ENCODE measurements at places on chromosomes 6 and 20.

DNA sequence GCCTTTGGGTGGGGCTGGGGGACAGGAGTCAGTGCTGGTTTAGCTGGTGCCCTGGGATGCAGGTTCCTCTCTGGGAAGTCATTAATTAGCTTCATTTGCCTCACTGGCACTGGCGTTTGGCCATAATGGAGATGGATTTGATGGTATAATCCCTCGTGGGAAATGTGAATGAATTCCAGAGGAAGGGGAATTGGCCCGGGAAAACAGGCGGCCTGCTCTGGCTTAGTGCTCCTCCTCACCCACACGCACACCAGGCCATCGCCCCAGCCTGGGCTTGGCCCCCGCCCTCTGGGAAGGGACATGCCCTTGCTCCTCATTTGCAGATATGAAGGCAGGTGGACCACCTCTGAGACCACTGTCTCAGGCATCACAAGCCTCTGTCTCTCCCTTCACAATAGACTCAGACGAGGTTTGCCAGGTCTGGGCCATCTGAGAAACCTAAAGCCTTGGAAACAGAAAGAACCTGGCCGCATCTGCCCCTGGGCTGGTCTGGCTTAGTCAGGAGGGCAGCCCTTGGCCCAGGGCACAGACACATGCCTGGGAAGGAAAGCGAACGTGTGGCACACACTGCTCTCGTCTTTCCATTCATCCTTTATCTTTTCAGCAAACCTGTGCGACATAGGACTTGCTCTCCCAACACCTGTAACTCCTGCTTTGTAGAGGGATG, 199.2 kb upstream of the CDH4 start:
- DNase-seq = no peak

GRCh38 chr20:63709149-63709527, 1.3 kb downstream of the ZGPAT start:
- DNase-seq = no peak

- DNase-seq = no peak
Measured at GRCh38 chr20:48381353-48382120, 446.3 kb downstream of the PREX1 start.

DNA sequence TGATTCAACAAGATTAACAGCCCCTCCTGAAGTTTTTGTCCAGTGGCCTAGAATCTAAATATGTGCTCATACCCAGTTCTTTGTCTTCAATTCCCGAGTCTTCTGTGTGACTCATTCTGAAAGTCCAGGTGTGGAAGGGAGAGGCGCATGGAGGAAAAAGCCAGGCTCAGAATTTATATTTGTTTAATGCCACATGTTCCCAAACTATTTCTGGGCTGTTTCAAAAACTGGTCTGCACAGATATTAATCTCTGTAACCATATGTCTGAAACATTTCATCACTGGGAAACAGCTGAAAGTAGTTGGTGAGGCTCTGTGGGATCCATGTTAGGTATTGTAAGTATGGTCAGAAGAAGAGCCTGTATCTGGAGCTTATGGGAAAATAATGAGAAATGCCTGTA, 266.0 kb downstream of the PAX1 start:
- DNase-seq = no peak

DNA sequence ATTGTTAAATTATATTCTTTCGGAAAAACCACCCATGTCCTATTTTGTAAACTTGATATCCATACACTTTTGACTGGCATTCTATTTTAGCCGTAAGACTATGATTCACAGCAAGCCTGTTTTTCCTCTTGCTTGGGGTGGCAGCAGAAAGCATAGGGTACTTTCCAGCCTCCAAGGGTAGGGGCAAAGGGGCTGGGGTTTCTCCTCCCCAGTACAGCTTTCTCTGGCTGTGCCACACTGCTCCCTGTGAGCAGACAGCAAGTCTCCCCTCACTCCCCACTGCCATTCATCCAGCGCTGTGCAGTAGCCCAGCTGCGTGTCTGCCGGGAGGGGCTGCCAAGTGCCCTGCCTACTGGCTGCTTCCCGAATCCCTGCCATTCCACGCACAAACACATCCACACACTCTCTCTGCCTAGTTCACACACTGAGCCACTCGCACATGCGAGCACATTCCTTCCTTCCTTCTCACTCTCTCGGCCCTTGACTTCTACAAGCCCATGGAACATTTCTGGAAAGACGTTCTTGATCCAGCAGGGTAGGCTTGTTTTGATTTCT, 2.1 kb upstream of the ESR1 start:
- DNase-seq = no peak

GRCh38 chr20:11777387-11778205, 140.1 kb upstream of the BTBD3 start:
- no peak for DNase-seq

DNA sequence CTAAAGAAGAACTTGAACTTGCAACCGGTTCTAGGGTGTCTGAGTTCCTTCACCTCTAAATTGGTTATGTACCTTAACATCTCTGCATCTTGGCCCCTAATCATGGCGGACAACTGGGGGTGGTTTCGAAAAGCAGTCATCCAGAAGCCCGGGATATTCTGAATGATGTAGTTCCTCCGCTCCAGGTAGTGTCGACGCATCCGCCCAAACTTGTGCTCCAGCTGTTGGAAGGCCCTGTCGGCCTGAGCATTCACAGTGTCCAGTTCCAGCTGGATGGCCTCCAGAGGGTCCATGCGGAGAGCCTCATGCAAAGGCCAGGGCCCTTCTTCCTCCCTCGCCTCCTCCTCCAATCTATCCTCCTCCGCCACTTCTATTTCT, 887 bp downstream of the TSPYL1 start:
- no peak for DNase-seq

DNA sequence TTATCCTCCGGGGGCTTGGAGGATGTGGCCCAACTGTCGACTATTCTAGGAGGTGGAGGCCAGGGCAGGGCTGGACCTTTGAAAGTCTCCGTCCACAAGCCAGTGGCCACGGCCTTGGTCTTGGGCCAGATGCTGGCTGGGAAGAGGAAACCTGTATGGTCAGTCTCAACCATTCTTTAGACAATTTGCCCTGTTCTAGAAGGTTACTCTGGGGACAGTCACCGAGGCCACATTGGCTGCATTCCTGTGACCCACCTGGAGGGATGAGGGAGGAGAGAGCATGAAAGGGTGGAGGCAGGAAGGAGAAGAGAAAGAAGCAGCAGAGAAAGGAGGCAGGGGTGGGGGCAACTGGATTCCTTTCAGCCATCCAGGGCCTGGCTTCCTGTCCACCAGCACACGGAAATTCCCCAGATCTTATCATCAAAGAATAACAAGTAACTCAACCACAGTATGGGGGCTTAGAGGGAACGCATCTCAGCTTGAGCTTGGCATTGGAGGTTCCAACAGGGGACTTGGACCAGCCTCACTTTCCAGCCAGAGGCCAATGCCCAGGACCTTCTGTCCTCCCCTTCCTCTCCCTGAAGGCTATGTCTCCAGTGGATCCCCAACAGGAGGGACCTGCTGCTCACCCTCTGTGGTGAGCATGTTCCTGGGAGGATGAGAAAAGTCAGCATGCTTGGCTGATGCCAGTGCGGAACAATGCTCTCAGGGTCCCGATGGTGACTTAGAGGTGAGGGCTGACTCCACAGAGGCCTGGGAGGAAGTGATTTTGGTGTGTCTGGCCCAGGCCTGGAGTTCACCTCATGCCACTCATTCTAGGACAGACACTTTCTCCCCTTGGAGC, 30.4 kb downstream of the TGM2 start:
- no peak for DNase-seq

GRCh38 chr6:116011520-116011919, 49.2 kb downstream of the FRK start:
- DNase-seq = no peak

GRCh38 chr20:58897488-58897887, 45.0 kb downstream of the GNAS start:
- no peak for DNase-seq

GRCh38 chr6:136582711-136583471, 32.7 kb upstream of the MAP7 start:
- DNase-seq = no peak

GRCh38 chr6:160162030-160162566, 40.5 kb downstream of the SLC22A1 start:
- no peak for DNase-seq

- DNase-seq = no peak
Measured at GRCh38 chr6:135922174-135922573, 70.7 kb downstream of the PDE7B start.

GRCh38 chr6:139395891-139396301, 21.4 kb upstream of the CITED2 start:
- DNase-seq = no peak

DNA sequence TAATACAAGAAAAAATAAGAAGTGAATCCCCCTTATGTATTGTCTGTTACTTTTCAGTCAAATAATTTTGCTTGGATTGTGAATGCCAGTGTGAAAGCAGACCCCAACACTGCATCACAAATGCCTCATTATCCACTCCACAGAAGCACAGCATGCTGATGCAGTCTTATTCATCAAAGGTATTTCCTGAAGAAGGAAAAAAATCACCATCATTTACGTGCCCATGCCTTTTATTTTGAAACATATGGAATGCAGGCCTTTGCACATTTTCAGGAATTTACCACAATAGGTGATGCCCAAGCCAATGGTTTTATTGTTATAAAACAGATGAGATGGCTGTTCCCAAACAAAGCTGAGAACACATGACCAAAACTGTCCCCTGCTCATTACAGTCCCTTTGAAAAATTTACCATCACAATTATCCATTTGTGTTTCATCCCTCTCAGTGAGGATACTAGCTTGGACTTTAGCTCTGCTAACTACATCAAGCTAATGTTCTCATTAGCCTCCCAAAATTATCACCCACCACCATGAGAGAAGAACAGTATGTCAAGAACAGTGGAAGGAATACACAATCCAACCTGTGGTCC, 180.6 kb upstream of the HTR1E start:
- no peak for DNase-seq

- DNase-seq = no peak
Measured at GRCh38 chr6:115677198-115677597, 383.5 kb downstream of the FRK start.

GRCh38 chr6:25359891-25360290, 80.7 kb downstream of the CARMIL1 start:
- DNase-seq = no peak

DNA sequence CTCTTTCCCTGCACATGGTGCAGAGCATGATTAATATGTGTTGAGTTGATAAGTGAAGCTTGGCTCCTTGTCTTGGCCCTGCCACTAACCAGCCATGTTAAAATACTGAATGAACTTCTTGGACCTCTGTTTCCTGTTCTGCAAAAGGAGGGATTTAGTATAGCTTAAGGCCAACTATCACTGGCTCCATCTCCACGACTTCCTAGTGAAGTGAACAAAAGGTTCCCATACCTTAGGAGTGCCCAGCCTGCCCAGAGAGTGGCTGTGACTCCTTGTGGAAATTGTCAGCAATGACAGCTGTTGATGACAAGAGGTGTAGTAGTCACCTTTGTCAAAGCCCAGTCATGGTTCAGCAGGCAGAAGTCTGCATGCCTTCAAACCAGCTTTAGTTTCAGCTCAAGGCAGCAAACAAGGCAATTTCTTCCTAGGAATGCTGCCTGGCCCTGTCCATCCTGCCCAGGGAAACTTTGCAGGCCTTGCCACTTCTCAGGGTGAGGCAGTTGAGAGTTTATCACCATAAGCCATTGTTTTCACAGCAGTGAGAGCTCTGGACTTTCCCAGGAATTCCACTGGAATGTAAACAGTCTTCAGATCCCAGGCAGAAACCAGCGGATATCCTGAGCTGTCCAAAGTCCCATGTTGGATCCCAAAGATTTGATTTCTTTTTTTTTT, 169.7 kb upstream of the TNFAIP3 start:
- no peak for DNase-seq

DNA sequence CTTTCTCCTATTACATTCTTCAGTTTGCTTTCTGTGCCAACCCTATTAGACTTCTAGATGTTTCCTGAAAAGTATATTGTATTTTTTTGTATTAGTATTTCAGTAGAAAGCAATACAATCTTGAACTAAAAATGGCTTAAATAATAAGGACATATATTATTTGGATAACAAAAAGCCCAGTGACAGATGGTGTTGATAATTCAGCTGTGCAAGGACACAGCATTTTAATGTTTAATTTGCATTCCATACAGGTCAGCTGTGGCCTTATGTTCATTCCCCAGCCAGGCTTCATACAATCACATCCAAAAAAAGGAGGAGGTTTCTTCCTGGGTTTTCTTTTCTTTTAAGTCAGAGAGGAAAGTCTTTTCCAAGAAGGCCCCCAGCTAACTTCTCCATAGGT, 236.9 kb downstream of the CD109 start:
- no peak for DNase-seq

- no peak for DNase-seq
Measured at GRCh38 chr20:62952968-62953838, 694 bp downstream of the SLC17A9 start.

DNA sequence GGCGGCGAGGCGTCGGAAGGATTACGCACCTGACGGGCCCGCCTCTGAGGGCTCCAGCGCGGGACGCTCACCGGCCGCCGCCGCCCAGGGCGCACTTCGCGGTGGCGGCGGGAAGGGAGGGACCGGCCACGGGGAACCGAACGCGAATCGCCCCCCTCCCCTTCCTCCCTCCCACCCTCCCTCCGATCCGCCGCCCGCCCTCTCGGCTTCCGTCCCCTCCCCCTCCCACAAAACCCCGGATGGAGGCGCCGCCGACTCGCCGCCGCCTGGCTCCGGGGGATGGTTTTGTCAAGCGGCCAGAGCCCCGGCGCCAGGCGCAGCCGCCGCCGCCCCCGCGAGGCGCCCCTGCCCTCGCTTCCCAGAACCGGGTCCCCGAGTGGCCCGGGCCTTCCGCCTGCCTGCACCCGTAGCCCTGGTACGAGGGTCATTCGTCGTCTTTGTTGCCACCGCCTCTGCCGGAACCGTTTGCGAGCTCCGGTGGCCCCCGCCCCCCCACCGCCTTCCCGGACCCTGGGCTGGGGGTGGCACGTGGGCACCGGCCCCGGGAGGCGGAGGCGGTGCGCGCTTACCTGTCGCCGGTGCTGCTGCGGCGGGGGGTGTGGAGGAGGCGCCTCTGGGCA, 398 bp downstream of the ZBTB2 start:
- DNase-seq = peak; percentile 63

DNA sequence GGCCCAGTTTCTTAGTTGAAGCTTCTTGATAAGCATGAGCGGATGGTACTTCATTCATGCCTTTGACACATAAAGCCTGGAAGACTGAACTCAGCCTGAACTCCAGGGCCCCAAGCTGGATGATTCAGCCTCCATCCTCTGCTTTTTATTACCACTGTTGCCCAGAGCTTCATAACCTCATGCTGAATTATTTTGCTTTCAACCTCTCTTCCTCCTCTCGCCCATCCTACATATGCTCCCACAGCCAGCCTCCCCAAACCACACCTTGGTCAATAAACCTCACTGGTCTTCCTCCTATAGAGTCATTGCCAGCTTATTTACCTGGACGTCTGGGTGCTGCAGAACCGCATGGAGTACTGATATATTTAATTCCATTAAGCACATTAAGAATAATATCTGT, 59.4 kb downstream of the SLC35B3 start:
- no peak for DNase-seq

DNA sequence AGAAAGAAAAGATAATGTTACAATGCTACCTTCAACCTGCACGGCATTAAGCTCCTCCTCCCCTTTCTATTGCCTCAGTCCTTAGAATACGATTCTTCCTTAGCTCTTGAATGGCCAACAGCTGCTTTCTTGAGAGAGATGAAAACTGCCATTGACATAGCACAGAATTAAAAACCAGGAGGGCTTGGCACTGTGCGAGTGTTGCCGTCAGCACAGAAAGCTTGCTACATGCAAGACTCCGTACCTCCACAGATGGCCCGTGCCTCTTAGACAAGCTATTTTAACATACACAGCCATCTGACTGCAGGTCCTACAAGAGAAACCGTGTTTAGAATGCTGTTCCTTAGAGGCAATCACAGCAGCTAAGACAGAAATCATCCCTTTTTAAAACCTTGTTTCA, 51.7 kb downstream of the ALDH5A1 start:
- no peak for DNase-seq

- no peak for DNase-seq
Measured at GRCh38 chr20:37969949-37970855, 63.1 kb downstream of the TTI1 start.

Measured in activated CD8-positive, alpha-beta memory T cell treated with anti-CD3 and anti-CD28 coated beads for 4 hours (primary cell).